Amygdala (tissue), 56 donors: ENCODE measurements at places on chromosomes 4 and X.

- DNase-seq = no peak
Measured at GRCh38 chr4:76430519-76431388, 4.3 kb upstream of the SHROOM3 start.

DNA sequence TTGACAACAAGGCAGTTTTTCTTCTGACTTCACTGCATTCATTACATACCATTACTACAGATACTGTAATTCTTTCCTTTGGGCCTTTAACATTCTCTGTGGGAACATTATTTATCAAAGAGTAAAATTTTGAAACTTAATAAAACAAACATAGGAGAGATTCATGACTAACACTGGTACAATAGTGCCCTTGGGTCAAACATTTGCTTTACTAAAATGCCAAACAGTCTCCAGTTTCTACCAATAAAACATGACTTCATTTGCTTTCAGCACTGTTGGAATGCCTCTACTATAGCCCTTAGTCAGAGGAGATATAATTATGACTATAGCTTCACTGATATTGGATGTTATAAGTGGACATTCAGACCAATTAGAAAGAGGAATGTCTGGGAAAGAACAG, 481.5 kb downstream of the PACRGL start:
- DNase-seq = no peak

GRCh38 chrX:45804276-45804675, 603.6 kb upstream of the DIPK2B start:
- no peak for DNase-seq

- DNase-seq = no peak
Measured at GRCh38 chr4:168474660-168475320, 5.5 kb downstream of the DDX60L start.

DNA sequence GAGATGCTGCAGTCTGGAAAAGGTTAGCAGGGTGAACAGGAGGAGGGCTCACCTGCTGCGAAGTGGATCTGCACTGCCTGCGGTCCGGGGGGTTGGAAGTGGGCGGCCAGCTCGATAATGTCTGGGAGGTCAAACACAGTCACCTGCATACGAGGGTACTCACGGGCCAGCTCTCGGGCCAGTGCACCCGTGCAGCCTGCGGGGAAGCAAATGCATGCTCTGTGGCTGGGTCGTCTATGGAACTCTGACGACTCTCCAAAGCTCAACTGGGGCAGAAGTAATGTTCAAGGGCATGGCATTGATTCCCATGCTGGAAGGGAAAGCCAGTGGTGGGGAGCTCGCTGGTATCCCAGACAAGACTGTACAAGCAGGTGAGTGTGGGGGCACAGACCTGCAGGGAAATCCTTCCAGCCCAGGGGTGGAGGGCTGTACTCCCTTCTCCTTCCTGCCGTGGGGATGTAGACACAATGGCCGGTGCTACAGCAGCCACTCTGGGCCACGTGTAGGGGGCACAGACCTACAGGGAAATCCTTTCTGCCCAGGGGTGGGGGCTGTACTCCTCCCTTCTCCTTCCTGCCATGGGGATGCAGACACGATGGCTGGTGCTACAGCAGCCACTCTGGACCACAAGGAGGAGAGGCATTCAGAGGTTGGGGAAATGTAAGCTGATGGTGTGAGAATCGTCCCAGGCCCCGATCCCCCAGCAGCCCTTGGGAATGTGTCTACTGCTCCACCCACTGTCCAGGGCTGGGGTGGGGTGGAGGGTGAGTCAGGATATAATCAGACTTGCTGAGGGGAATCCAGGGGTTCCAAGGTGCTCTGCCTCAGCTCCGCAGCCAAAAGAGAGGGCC, 26.2 kb upstream of the SLC25A6 start:
- no peak for DNase-seq

DNA sequence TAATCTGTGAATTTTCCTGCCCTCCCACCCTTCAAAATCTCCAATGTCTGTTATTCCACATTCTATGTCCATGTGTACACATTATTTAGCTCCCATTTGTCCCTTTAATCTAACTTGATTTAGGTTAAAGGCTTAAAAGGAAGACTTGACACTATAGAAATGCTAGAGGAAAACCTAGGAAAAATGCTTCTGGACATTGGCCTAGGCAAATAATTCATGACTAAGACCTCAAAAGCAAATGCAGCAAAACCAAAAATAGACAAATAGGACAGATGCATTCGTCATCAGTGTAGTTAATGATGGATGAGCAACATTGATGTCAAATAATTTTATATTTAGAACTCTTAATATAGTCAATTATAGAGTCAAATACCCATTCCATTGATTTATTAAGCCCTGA, 36.9 kb downstream of the INTU start:
- DNase-seq = no peak

GRCh38 chrX:96982161-96982560, 98.5 kb downstream of the RPA4 start:
- no peak for DNase-seq

- DNase-seq = no peak
Measured at GRCh38 chrX:39480963-39481362, 616.8 kb downstream of the BCOR start.
